Skin of body (tissue), 3 donors: ENCODE measurements at places on chromosomes 12 and 14.
A peak's percentile ranks its signal among the peaks of the same experiment; 100 is the strongest.

DNA sequence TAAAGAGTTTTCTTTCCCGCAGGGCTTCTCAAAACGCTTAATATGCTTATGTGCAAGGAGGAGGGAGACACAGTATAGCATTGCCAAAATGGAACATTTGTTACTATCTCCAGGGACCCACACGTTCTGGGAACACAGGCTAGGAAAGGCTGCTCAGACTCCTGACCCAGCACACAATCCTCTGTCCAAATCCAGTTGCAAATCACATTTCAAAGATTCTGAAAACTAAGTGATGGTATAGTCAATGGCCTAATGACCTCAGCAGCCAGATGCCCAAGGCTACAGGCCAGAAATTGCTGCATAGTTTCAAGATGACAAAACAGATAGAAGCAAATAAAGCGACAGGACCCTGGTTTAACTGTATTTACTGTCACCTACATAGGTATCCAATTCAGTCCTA lies 97.0 kb upstream of the GRIP1 start:
- DNase-seq: peak; percentile 25

DNA sequence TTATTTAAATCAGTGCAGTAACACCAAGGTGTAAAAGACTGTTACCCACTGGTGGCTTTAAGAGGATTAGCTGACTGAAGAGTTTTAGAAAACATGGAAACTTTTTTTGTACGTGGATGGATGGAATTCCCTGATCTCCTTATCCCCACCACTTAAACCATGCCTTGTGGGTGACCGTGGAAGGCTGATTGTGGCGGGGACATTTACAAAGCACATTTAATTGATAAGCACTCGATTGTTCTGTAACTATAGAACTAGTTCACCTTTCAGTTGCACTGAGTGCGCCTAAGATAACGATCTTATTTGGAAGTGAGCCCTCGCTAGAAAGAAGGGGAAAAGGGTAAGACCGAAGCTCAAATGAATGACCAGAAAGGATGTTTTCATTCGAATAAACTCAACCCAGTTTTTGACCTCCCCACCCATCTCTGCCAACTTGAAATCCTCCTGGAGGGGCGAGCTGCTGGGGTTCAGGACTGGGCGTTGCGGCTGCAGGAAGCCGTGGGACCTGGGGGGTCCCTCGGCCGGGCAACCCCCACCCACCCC lies 688 bp upstream of the RASSF3 start:
- DNase-seq: peak; percentile 41

GRCh38 chr14:92464716-92465115 lies 48.9 kb upstream of the RIN3 start:
- no peak for DNase-seq

GRCh38 chr12:89343127-89343526 lies 9.2 kb downstream of the DUSP6 start:
- no peak for DNase-seq

- no peak for DNase-seq
Measured at GRCh38 chr12:50362671-50363070, 33.7 kb downstream of the FAM186A start.

DNA sequence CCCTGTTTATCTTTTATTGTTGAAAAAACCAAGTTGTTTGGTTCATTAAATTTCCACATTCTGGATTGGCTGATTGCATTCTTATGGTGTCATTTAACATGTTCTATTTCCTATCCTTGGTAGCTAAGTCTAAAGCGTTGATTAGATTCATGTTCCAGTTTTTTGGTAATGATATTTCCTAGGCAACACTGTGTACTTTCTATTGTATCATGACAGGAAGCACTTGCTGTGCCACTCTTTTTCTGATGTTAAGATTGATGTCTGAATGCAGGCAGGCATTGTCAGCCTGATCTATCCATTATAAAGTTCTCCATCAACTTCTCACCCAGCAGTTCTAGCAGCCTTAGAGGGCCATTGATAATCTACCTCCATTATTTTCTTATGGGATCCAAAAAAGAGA lies 91.1 kb upstream of the ARID2 start:
- DNase-seq: no peak

- peak; percentile 9 for DNase-seq
Measured at GRCh38 chr12:128077211-128077916, 189.6 kb upstream of the TMEM132C start.
